NCI-H345 (cell line): ENCODE measurements at places on chromosomes 7 and 10.

GRCh38 chr7:135768467-135768866 lies 19.9 kb upstream of the FAM180A start:
- no peak for DNase-seq

GRCh38 chr10:44385696-44386441 lies 972 bp upstream of the CXCL12 start:
- no peak for DNase-seq

- no peak for DNase-seq
Measured at GRCh38 chr7:42639930-42640329, 271.9 kb downstream of the C7orf25 start.

DNA sequence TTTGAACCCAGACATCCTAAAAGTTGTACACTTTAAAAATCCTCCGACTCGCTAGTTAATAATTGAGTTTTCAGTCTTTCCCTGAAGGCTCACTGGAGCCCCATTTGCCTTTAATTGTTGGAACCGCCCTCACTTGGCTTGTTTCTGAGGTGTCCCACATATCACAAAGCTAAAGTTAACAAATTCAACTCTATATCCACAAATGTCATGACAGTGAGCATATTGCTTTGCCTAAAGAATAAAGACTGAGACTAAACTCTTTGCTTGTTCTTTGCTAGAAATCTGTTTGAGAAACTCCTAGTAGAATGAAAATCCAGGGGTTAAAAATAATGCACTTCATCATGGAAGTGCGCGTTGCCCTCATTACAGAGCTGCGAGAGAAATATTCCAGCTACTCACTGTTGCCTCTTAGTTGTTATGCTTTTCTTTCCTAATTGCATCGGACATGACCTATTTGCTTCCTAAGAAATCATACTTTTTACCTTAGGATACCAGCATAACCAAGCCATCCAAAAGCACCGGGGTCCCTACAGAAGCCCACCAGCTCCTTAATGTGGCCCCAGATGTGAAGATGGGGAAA lies 752 bp downstream of the THSD7A start:
- DNase-seq: peak; percentile 35

DNA sequence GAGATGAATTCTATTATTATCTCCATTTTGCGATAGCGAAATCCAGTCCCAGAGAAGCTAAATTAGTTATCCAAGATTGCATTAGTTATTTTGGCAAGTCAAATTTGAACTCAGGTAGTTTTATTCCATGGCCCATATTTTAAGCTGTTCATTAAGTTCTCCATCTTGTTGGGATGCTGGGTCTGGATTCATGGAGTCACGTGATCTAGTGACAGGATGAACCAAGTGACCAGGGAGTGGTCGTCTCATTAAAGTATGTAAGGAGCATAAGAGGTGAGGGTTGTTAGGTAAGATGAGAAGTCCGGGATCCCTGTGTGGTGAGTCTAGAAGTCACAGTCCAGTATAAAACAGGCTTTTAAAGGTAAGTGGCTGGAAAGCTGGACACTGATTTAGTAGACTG lies 740.5 kb downstream of the PCDH15 start:
- DNase-seq: no peak

GRCh38 chr10:33293076-33293475 lies 41.4 kb downstream of the NRP1 start:
- DNase-seq: no peak

DNA sequence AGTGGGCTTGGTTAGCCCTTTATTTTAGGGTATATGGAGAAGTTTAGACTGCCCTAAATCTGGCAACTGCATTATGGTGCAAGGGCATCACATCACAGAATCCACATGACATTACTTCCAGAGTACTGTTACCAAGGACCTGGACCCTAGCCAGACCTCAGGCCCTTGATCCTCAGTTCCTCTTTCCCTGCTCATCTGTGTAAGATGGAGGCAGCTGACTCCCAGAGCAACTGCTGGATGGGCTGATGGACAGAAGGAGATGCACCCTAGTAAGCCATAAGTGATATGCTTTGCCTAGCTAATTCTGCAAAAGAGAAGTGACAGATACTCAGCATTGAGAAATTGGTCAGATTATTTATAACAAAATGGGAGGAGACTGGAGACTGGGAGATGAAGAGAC lies 131.7 kb downstream of the DYNC1I1 start:
- no peak for DNase-seq

- peak; percentile 36 for DNase-seq
Measured at GRCh38 chr7:105306298-105306748, 82.4 kb downstream of the SRPK2 start.

DNA sequence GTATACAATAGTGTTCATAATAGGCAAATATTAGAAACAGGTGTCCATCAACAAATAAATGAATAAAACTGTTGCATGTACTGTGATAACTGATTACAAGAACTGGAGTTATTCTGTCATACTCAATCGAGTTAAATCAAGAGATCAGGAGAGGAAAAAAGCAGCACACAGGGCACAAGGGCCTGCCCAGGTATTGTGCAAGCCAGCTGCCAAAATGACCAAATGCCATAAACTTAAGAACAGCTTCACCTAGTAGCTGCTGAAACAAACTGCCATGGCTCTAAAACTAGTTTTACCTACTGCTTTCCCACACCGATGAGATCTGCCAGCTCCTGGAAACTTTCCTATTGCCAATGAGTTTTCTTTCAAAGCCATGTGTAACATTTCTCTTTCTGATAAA lies 12.2 kb downstream of the GSAP start:
- no peak for DNase-seq

GRCh38 chr10:118259288-118259906 lies 82.7 kb downstream of the FAM204A start:
- no peak for DNase-seq

DNA sequence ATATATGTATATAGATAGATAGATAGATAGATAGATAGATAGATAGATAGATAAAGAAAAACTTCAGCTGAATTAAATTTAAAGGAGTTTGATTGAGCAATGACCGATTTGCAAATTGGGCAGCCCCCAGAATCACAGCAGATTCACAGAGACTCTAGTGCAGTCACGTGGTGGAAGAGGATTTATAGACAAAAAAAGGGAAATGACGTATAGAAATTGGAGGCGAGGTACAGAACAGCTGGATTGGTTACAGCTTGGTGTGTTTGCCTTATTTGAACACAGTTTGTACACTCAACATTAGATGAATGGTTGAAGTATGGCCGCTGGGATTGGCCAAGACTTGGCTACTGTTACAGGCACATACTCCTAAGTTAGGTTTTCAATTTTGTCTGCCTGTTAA lies 8.2 kb upstream of the PODXL start:
- no peak for DNase-seq

- peak; percentile 57 for DNase-seq
Measured at GRCh38 chr10:126504063-126504760, 115.9 kb upstream of the ADAM12 start.

DNA sequence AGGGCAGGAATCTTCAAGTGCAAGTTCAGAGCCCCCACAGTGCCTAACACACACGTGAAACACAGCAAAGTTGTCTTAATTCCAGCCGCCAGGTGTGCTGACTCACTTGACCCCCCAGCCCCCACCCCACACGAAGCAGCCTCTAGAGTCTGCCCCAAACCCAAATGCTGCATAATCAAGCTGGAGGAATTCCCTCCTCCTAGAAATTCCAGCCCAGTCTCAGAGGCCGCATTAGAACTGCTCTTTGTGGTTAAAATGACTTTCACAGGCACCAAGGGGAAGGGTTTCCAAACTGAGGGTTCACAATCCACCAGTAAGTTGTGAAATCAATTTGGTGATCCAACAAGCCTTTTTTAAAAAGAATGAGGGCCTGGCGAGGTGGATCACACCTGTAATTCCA lies 67.0 kb upstream of the PLXNA4 start:
- no peak for DNase-seq

DNA sequence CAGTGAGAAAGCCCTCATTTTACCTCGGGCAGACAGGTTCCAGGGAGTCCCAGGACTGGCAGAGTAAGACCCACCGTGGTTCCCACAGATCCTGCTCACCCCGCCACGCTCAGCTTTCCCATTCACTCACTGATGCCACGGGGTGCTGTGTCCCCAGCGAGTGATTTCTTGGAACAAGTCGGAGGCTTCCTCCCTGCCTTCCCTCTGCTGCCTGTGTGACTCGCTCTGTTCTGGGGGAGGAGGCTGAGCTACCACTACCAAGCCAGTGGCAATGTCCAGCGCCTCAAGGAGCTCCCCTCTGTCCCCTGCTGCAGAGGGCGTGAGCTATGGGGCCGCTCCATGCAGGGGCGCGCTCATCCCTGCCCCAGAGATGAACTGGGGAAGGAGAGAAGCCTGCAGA lies 12.6 kb downstream of the IL15RA start:
- no peak for DNase-seq

GRCh38 chr10:125661431-125661940 lies 21.5 kb downstream of the TEX36 start:
- no peak for DNase-seq

GRCh38 chr10:14010101-14010558 lies 320.6 kb downstream of the FRMD4A start:
- DNase-seq: no peak

GRCh38 chr7:926061-927030 lies 28.1 kb downstream of the ADAP1 start:
- DNase-seq: no peak

GRCh38 chr7:75650681-75651080 lies 88.1 kb downstream of the HIP1 start:
- no peak for DNase-seq

DNA sequence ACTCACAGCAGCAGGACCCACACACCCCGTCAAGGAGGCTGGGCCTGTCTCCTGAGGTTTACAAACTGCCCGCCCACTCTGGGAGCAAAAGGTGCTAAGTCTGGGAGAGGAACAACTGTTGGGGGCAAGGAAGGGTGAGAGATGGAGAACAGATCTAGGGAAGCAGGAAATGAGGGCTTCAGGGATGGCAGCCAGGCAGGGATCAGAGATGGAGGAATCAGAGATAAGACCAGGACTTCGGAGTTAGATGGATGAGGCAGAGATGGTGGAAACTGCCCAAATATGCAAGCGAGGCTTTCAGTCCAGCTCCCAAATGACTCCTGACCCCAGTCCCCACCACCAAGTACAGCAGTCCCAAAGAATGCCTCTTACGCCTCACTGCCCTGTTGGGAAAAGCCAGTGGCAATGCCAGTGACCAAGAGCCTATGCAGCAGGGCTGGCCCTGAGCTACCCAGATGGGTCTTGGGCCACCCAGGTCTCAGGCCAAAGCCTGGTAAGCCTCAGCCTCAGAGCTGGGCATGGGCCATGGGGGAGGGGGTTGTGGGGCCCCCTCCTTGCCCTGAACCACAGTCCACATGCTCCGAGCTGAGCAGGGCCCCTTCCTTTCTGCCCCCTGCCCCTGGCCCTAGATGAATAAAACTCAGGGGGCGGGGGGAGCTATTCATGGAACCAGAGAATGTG lies 39.5 kb upstream of the SLF2 start:
- DNase-seq: no peak

DNA sequence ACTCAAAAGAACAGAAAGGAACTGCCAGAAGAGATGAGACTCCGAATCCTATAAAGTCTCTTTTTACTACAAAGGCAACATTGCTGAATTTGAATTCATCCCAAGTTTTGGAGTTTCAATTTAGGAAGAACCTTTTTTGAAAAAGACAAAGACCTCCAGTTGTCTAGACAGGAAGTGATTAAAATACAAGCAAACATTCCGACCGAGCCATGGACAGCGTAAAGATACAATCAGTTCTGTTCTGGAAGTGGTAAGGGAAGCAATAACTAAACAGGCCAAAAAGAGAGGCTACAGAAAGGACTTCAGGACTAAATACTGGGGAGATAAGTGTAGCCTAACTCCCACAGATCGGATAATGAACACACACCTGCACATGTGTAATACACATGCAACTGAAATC lies 101.0 kb downstream of the SMURF1 start:
- no peak for DNase-seq

- no peak for DNase-seq
Measured at GRCh38 chr10:36191009-36191408, 548.9 kb upstream of the FZD8 start.

DNA sequence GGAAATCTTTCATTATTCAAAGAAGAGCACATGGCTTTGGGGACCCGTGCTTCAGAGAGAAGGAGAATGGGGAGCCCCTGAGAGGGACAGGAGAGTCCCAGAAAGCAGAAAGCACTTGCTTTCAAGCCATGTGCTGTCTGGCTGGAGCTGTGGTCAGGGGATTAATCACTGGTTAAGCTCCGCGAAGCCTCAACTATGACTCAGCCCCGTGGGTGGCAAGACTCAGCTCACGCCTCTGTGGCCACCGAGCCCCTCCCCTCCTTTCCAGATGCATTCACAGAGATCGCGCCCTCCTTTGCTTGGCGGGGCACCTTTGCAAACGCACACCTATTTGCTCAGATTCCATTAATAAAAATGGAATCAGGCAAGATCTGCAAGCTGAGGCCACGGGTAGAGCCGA lies 202.9 kb upstream of the TCERG1L start:
- DNase-seq: no peak

- DNase-seq: peak; percentile 61
Measured at GRCh38 chr7:18352339-18353255, 143.0 kb upstream of the HDAC9 start.

GRCh38 chr10:122054048-122055025 lies 65.4 kb downstream of the TACC2 start:
- DNase-seq: no peak

DNA sequence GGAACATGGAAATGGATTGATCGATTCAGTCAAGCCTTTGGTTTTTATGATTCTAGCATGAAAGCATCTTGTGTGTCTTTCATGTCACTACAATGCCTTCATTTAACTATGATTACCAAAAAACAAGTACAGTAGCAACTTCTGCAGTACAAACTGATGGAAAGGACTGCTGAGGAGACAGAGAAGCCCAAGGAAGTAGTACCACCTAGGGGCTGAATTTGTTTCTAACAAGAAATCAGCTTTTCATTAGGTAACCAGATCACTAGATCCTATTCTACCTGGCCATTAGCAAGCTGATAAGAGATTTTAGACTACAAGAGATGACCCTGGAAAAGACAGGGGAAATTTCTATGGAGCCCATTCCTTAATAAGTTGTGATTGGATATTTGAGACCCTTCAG lies 3.2 kb upstream of the IFIT1 start:
- DNase-seq: no peak

DNA sequence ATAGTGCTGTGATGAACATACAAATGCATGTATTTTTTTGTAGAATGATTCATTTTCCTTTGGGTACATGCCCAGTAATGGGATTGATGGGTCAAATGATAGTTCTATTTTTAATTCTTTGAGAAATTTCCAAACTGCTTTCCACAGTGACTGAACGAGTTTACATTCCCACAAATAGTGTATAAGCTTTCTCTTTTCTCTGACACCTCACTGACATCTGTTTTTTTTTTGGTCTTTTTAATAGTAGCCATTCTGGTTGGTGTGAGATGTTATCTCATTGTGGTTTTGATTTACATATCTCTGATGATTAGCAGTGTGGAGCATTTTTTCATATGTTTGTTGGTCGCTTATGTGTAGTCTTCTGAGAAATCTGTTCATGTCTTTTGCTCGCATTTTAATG lies 195.0 kb upstream of the AGK start:
- DNase-seq: no peak

GRCh38 chr10:61705022-61705613 lies 42.4 kb downstream of the CABCOCO1 start:
- DNase-seq: no peak
